ENCODE measurements at places on chromosomes 13 and 19.

- no peak for DNase-seq
Observed at GRCh38 chr13:107788464-107789165, 426.7 kb downstream of the LIG4 start.

- DNase-seq = no peak
Observed at GRCh38 chr19:49297403-49297802, 27.6 kb downstream of the SLC6A16 start.

DNA sequence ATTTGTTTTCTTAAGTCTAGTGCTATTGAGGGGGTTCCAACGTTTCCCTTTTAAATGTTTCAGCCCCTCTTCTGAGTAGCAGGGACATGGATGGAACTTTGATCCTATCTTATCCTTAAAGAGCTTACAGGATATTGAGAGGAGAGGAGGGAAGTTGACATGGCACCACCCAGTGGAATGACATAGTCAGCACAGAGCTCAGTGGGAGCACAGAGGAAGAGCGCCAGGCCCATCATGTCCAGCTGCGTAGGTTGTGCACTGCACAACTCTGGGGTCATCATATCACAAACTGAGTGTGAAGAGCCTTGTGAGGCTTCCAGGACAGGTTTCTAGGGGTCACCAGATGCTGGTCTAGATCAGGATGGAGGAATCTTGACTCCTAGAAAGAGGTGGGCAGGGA is 4.6 kb upstream of the CDC42EP5 start:
- DNase-seq = no peak

GRCh38 chr13:40980461-40980860 is 38.7 kb downstream of the ELF1 start:
- DNase-seq = no peak

DNA sequence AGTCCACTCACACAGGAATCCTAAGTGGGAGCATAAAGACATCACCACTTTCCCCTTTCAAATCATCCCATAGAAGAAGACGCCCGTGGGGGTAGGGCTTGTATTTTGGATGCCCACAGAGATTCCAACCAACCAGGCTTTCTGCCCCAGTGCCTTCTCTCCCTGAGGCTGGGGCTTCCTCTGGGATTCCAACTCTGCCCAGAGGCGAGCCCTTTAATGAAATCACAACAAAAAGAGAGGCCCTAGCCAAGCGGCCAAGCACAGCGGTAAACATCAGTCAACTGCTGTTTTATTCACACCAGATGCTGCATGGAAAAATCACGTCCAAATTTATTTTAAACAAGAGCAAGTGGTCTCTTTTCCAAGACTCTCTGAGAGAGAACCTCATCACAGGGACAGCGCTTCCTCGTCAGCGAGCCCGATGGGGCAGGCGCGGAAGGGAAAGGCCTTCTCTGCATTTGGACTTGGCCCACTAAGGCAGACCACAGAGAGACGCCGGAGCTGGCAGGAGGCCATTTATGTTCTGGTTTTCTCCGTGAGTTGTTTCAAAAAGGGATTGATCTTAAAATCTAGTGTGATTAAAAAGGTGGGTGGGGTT is 31.5 kb downstream of the ADPRHL1 start:
- no peak for DNase-seq

GRCh38 chr13:110221406-110222117 is 85.4 kb downstream of the COL4A1 start:
- peak; percentile 72 for DNase-seq

DNA sequence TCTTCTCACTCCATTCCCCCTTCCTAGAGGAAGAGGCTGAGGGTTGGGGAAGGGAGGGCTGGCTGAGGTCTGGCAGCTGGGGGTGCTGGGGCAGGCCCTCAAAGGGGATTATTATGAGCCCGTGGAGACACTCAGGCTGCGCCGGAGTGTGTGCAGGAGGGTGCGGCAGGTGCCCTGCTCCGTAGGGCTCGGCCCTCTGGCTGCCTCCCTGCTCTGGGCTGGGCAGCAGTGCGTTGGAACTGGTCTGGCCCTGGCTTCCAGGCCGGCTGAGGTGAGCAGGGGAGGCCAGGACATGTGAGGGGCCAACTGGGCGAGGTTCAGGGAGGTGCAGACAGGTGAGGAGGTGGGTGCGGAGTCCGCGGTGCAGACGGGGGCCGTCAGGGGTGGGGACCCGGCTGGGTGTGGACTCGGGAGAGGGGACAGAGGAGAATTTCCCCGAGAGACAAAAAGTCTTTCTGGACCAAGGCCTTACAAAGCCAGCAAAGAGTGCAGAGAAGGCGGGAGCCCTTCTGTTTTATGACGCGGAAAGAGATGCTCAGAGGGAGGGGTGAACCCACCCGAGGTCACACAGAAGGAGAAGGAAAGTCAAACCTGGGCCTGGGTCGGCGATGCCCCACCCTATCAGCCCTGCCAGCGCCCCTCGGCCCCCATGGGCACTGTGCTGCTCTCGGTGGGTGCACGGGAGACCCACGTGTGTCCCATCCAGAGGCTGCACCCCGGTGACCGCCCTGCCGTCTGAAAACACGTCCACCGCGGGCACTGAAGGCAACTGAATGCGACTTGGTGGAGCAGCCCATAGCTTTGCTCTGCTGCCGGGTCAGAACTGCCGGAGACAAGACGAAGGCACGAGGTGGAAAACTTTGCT is 31.0 kb downstream of the PIP5K1C start:
- DNase-seq = no peak

- no peak for DNase-seq
Observed at GRCh38 chr13:98456413-98456845, 120.5 kb downstream of the STK24 start.

- no peak for DNase-seq
Observed at GRCh38 chr13:50521831-50522149, 321.7 kb downstream of the DLEU7 start.

DNA sequence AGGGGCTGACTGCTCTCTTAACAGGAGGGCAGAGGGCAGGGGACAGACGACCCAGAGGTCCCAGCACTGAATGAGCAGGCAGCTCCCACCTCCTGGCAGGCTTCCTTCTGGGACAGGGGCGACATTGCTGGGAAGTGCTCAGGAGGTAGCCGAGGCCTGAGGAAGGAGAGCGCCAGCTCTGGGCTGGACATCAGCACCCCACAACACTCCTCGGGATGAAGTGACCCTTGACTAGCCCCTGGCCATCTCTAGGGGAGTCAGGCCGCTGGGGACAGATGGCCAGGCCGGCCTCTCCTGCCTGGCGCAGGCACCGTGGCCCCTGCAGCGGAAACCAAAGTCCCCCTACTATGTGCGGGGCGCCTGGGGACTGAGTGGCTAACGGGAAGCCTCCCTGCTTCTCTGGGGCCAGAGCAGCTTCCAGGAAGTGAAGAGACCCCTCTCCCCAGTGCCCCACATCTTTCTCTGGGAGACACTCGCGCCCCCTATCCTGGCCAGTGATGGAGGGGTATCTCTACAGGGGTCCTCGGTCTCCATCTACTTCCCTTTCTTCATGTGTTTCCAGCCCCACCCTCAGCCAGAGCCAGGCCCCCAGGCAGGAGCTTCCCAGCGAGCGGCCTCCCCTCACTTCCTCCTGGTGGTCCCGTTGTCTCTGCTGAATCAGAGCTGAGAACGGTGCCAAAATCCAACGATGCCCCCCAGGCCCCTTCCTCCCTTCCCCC is 10.1 kb downstream of the PRR36 start:
- DNase-seq = no peak

- DNase-seq = no peak
Observed at GRCh38 chr13:65470781-65471180, 1759.4 kb downstream of the PCDH9 start.

DNA sequence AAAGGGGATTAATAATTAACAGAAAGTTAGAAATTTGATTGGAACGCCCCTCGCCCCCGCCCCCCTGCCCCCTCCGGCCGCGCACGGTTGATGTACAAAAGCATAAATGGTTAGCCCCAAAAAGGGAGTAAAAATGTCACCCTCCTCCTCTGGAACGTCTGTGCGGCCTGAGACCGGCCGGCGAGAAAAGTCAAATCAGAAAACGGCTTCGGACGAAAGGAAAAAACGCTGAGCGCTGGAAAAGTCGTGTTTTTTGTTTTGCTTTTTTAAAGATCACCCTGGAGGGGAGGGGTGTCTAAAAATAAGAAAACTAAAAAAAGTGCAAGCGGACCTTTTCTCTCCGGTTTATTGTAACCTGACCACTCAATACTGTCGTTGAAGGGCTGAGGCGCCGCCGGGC is 13.2 kb downstream of the MEX3D start:
- DNase-seq = no peak

- DNase-seq = no peak
Observed at GRCh38 chr19:18218600-18218999, 7.6 kb downstream of the PDE4C start.

DNA sequence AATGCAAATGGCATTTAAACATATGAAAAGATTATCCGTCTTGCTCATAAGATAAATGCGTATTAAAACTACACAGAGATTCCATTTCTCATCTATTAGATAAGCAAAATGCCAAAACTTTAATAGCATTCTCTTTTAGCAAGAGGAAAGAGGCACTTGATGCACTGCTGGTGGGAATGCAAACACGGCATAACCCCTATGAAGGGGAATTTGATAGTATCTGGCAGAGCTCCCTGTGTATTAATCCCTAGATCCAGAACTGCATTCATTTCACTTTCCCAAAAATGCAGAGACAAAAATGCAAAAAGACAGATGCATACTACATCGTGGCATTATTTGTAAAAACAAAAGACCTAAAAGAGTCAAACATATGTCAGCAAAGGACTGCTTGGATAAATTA is 193.6 kb upstream of the STARD13 start:
- DNase-seq = no peak

- DNase-seq = no peak
Observed at GRCh38 chr13:21625366-21625765, 21.4 kb upstream of the MICU2 start.

DNA sequence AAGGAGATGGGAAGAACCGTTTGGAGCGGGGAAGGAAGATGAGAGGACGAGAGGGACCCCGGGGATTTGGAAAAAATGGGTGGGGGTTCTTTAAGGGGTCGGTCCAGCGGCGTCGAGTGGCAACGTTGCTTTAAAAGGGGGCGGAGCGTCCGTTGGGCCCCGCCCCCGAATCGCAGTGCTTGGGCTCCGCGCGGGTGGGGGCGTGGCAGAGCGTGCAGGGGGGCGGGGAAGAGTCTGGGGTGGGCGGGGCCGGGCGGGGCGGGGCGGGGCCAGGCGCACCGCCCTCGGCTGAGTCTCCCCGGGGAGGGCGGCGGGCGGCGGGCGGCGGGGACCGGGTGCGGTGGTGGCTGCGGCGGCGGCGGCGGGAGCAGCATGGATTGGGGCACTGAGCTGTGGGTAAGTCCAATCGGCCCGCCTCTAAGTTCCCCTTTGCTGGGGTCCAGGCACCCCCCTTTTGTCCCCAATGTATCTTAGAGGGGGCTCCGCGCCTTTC is at the start of gene TRIP10:
Gene TRIP10 (plus strand): TSS at position 291 of the 493 bp plus-strand sequence. CDS start 82 bp downstream, at position 373.
- DNase-seq = peak; percentile 91

DNA sequence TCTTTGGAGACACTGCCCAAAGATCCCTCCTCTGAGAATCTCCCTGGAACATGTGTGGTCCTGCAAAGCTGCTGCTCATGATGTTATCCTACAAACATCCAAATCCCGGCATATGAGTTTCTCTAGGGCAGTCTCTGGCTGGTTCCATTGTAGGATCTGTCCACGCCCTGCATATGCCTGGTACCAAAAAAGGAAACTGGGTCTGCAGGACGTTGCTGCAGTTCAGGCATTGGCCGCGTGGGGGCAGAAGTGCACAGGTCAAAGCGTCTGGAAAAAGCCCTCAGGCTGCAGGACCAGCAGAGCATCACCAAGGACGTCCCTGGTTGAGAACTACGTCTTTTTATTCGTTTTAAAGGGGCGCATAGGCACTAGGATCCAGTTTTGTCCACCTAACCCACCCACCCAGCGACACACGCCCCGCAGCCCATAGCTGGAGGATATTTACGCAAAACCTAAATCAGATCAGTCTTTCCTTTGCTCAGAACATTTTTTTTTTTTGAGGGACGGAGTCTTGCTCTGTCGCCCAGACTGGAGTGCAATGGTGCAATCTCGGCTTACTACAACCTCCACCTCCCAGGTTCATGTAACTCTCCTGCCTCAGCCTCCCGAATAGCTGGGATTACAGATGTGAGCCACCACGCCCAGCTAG is 12.9 kb upstream of the ZNF564 start:
- DNase-seq = peak; percentile 92

GRCh38 chr19:34664168-34664567 is 12.8 kb downstream of the SCGB2B2 start:
- DNase-seq = no peak

GRCh38 chr19:1252221-1252820 is 3.9 kb downstream of the MIDN start:
- DNase-seq = peak; percentile 96

DNA sequence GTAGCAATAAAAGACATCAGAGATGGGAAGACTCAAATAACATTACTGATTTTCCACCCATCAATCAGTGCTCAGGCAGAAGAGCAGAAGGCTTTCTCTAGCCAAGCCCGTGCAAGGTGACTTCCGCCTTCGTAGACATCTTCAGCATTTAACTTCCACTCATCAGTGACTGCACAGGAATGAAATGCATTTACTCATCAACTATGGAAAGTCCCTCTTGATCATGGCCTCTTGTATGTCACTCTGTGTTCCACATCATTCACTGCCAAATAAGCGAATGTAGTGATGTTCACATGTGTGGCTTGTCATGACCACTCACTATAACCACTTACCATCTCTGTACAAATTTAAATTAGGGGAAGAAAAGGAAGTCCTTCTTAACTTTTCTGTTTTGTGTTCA is 49.4 kb downstream of the SACS start:
- DNase-seq = no peak

- DNase-seq = no peak
Observed at GRCh38 chr13:110236831-110237261, 70.1 kb downstream of the COL4A1 start.
